ENCODE measurements at places on chromosomes 12 and 14.

DNA sequence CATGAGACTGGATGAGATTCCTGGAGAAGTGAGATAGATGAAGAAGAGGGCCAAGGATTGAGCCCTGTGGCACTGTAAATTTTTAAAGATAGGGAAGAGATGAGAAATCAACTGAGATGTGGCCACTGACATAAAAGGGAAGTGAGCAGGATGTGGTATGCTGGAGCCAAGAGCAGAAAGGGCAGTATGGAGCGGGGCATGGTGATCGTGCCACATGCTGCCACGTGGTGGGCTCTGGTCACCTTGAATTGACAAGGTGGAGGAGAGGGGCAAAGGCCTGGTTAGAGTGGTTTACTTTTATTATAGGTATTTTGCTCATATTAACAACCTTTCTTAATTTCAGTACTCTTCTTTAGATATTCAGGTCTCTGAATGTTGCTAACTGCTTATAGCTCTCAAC, 257.9 kb downstream of the NEDD1 start:
- DNase-seq, result no peak

- no peak for DNase-seq
These were observed 20.6 kb downstream of the RASSF8 start for GRCh38 chr12:25979059-25979458.

DNA sequence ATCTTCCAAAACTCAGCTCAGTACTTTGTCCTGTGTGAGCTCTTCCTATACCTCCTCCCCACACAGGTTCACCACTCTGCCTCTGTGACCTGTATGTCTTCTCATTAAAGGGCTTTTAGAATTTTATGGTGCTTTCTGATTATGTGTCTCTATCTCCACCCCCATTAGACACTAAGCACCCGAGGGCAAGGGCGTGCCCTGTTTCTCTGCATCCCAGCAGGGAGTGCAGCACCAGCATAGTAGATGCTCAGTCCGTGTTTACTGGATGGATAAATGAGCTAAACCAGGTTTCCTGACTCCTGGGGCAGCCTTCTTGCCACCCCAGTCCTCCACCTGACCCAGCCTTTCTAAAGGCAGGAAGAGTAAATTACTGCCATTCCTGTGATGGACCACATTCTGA, 333.8 kb downstream of the CACNA1C start:
- DNase-seq, result no peak

GRCh38 chr12:72241552-72241951, 30.6 kb upstream of the TRHDE start:
- DNase-seq, result no peak

GRCh38 chr12:116202433-116202832, 75.1 kb downstream of the MED13L start:
- no peak for DNase-seq

- DNase-seq, result no peak
These were observed 255.1 kb upstream of the KRR1 start for GRCh38 chr12:75766263-75767160.

- DNase-seq, result no peak
These were observed 103.4 kb upstream of the MAP1LC3B2 start for GRCh38 chr12:116455540-116456329.

- DNase-seq, result no peak
These were observed 32.7 kb upstream of the KLRF1 start for GRCh38 chr12:9794484-9795093.

DNA sequence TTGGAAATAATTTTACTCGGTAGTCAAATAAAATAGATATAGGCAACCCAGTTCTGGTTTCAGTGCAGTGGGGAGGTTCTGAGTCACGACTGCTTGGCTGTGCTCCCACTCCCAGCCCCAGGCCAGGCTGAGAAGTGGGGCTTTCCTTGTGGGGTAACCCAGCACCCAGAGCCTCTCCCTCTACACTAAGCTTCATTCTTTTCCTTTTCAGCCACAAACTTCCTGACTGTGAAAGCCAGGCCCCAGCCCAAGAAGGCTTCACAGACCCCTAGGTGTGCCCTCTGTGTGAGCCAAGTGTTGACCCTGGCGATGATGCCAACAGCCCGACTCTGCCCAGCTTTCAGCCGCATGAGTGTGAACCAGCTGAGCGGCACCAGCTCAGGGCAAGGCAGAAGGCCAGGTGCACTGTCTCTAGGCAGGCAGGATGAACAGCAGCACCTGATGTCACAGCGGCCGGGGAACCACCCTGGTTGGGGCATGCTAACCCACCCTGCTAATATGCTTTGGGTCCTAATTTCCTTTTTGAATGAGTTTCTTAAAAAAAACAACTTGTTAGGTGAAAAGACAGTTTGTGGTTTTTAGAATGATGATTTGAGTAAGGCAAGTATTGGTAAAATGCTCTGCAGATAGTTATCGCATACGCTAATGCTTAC, 42.2 kb upstream of the ATP23 start:
- no peak for DNase-seq

DNA sequence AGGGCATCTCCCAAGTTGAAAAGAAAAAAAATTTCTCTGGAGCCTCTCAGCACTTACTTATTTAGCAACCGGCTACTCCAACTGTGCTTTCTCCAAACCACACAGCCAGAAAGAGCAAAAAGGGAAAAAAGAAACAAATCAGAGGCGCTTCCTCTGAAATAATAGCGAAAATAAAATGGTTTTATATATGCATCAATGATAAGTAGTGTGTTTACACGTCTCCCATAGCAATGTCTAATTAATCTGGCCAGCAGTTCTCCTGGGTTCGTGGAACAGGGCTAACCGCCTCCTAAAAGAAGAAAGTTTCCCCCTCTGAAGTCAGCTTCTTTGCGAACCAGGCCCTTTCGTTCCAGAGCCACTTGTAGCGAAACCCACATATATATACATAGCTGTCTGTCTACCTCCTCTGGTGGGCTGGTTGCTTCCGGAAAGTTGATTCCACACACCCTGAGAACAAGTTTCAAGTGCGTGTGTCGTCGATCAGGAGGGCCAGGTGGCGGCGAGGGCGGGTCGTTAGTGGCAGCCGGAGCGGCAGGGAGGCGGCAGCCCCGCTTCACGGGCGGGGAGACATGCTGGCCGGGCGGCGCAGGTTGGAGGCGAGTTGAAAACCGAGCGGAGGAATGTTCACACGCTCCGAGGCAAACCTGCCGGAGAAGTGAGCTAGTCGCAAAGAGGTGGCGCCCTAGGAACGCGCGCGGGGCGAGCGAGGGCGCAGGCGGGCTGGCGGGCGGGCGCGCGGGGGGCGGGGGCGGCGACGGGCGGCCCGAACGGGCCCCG, 2.7 kb downstream of the PTHLH start:
- DNase-seq, result no peak

DNA sequence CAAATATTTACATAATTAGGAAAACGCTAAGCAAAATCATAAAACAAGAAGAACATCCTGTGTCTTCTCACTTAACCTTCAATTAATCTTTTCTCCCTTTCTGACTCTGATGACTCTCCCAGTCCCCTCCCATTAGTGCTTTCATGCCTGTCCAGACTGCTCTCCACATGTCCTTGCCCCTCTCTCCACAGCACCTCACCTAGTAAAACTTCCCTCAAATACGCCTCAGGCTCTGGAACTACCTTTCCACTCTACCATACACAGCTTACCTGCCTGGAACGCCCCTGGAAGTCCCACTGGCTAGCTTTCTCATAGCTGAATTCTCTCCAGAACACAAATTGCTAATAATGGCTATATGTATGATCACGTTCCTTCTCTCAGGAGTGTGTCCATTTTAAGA, 44.7 kb downstream of the SLC5A8 start:
- DNase-seq, result no peak

DNA sequence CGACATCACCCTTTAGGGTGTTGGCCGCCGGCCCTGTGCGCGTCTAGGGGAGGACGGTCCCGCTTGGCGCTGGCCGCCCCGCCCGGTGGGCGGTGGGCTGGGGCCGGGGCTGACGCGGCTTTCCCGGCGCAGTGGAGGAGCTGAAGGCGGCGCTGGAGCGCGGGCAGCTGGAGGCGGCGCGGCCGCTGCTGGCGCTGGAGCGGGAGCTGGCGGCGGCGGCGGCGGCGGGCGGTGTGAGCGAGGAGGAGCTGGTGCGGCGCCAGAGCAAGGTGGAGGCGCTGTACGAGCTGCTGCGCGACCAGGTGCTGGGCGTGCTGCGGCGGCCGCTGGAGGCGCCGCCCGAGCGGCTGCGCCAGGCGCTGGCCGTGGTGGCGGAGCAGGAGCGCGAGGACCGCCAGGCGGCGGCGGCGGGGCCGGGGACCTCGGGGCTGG, 3.6 kb downstream of the TNFAIP2 start:
- peak; percentile 87 for DNase-seq

- DNase-seq, result no peak
These were observed 365.5 kb downstream of the ETNK1 start for GRCh38 chr12:22990501-22990900.

GRCh38 chr14:100078997-100079725, 13.9 kb downstream of the EVL start:
- no peak for DNase-seq

- DNase-seq, result no peak
These were observed 19.3 kb downstream of the NT5DC3 start for GRCh38 chr12:103821773-103822172.

GRCh38 chr12:95380997-95381786, 92.8 kb upstream of the METAP2 start:
- no peak for DNase-seq

DNA sequence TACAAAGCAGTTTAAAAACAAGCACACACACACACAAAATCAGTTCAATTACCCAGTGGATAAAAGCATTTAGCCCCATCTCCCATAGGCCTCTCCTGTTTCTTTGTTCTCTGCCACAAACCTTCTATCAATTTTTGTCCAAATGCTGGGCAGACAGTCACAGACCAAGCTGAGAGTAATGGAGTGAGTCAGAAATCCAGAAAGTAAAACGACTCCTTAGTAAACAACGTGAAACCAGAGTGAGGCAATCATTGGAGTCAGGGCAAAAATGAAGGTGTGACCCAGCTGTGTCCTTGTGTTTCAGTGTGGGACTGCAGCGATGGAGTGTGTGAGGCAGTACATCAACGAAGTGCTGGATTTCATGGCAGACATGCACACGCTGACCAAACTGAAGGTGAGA, 102.0 kb downstream of the PRIMA1 start:
- no peak for DNase-seq

DNA sequence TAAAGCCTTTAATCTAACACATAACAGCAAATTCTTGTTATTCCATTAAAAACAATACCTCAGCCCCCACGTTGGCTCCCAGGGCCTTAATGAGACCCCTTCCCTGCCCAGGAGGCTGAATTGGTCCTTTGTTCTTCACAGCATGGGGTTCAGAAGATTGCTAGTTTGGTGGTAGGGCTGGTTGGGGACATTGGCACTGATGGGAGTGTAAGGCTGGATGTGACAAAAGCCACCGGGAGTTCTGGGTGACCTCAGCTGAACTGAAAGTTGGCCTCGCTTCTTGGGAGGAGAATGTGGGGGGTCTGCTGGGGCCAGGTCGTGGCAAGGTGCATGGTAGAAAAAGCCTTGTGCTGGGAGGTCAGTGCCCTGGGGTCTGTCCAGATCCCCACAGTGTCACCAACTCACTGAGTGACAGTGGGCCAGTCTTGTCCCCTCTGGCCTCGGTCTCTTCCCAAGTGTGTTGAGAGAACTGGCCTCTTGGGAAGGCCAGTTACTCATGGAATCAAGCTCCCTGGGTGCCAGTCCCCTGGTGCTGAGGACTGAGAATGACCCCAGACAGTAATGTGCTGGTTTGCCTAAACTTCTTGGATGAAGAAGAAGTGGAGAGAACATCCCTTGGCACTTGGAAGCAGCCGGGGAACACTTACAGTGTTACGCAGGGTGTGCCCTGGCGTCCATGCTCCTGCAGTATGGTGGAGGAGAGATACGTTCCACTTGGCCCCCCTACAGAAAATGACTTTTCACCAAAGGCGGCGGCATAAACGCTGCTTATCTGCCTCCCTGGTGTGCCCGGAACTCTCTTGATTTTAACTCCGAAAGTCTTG, 283.7 kb upstream of the RTL1 start:
- no peak for DNase-seq

- DNase-seq, result no peak
These were observed 53.9 kb downstream of the EMP1 start for GRCh38 chr12:13250416-13250815.

DNA sequence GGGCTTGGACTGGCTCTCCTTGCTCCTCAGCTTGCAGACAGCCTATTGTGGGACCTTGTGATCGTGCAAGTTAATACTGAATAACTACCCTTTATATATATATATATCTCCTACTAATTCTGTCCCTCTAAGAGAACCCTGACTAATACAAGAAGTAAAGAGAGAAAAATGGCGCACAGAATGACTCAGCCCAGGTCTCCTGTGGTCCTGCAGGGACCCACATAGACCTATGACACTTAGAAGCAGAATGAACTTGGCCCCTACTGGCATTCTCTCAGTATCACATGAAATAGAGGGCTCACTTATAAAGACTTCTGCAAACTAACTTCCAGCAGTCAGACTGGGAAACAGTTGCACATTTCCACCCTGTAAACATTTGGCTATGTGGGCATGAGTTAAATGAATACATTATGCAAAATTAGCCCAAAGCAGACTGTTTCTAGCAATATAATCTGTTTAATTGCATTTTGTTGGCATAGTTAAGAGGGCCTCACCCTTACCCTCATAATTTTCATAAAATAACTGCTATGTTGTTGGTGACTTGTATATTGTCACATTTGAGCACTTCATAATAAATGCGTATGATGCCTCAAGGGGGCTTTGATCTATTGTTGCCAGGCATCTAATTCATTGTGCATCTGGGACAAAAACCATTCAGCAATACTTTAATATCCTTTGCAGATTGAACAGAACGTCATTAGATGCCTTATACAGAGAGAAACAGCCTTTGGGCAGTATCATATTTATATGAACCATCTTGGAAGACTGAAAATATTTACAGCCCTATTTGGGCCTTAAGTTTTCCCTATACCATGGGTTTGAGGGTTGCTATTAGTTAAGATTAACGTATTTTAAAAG, 349.7 kb upstream of the DIO2 start:
- DNase-seq, result no peak

- DNase-seq, result no peak
These were observed 6.2 kb upstream of the RNASE10 start for GRCh38 chr14:20499108-20499507.

DNA sequence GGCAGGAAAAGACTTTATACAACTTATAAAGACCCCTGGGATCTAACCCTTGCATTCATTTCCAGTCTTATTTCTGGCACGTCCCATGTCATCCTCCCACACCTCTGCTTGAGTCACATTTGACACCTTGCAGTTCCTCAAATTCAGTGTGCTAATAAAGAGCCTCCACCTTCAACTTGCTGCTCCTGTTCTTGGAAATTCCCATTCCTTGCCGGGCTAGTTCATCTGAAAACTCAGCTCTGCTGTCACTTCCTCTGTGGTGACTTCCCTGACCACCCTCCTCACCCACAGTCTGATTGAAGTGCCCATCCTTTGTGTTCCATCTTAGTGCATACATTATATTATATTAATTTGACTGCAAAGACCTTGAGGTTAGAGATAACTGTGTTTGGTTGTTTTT, 37.4 kb upstream of the PSMA6 start:
- no peak for DNase-seq

- no peak for DNase-seq
These were observed 115.0 kb upstream of the SRRM4 start for GRCh38 chr12:118866346-118866745.

DNA sequence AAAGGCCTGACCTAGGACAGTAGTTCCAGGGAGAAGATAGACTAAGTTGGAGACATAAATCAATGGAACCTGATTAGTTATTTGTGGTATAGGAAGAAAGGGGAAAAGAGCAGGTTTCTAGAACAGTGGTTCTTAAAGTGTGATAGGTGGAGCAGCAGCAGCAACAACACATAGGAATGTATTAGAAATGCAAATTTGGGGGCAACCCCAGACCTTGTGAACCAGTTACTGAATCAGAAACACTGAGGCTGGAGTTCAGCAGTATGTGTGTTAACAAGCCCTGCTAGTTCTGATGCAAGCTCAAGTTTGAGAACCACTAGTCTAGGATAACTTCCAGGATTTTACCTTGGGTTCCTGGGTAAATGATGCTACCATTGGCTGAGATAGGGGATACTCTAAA, 308.7 kb downstream of the EMP1 start:
- DNase-seq, result no peak

Data from ecto neural progenitor cell (in vitro differentiated cells).